GM12892 (cell line): ENCODE measurements at places on chromosomes 12 and 14.
A peak's percentile ranks its signal among the peaks of the same experiment; 100 is the strongest.

DNA sequence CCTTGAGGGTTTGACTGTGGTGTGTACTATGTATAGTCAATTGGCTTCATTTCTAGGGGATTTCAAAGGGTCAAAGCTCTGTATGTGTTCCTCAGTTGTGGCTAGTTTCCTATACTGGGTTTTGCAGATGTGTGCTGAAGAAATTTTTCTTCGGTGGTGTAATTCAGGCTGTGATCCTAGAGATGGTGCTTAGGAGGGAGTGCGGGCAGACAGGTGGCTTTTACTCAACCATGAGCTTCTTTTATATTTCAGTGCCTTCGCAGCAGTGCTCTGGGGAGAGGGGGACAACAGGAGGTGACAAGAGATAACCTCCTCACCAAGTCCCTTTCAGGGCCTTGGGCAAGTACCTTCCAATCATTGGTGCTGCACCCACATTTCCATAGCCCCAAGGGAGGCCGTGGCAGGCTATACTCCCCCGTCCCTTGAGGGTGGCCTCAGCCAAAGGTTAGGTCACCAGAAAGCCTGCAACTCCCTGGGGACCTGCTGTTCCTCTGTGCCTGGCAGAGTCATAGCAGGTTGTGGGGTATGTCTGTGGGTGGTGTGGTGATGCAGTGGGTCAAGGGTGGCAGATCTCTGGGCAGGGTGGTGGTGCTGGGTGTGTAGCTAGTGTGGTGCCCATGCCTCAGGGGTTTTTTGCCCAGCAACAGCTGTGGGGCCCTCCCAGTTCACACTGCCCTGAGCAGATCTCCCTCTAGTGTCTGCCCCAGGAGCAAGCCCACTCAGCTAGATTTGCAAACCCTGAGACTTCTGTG, 37.0 kb upstream of the TMX1 start:
- DNase-seq: no peak

GRCh38 chr14:38870296-38870836, 232.7 kb downstream of the SEC23A start:
- DNase-seq: no peak

DNA sequence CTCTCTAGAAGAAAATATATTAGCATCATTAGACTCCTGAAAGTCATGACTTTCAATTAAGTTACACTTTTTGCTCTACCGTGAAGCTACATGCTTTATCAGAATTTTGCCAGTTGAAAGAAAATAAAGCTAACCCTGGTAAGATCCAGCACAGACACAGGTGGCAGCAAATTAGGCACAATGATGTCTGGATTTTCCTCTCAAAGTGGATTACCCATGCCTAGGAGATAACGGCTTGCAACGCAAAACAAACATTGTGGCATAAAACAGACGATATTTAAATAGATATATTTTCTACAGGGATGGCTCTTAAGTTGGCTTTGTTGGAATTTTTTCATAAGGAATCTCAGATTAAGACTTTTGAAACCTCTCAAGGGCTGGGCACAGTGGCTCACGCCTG, 33.4 kb downstream of the BCAT1 start:
- no peak for DNase-seq

GRCh38 chr12:26940516-26941214, 2.4 kb downstream of the FGFR1OP2 start:
- DNase-seq: no peak

- no peak for DNase-seq
Measured at GRCh38 chr14:68606644-68607043, 186.2 kb downstream of the ZFP36L1 start.

DNA sequence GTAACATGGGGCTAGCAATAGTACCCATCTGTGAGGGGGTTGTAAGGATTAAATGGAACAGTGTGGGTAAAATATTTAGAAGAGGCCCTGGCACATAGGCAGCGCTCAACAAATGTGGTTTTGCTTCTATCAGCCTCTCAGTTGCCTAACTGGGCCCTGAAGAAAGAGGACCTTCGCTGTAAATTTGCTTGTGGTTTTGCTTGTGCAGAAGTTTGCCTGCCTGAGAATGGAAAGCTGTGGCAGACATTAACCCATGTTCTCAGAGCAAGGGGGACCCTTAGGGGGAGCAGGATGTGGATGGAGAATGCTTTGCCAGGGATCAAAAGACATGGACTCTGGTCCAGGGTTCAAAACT, 160.1 kb downstream of the BRMS1L start:
- DNase-seq: no peak

- DNase-seq: no peak
Measured at GRCh38 chr12:63888908-63889635, 44.6 kb downstream of the SRGAP1 start.

GRCh38 chr14:37140176-37140575, 32.2 kb downstream of the SLC25A21 start:
- no peak for DNase-seq

DNA sequence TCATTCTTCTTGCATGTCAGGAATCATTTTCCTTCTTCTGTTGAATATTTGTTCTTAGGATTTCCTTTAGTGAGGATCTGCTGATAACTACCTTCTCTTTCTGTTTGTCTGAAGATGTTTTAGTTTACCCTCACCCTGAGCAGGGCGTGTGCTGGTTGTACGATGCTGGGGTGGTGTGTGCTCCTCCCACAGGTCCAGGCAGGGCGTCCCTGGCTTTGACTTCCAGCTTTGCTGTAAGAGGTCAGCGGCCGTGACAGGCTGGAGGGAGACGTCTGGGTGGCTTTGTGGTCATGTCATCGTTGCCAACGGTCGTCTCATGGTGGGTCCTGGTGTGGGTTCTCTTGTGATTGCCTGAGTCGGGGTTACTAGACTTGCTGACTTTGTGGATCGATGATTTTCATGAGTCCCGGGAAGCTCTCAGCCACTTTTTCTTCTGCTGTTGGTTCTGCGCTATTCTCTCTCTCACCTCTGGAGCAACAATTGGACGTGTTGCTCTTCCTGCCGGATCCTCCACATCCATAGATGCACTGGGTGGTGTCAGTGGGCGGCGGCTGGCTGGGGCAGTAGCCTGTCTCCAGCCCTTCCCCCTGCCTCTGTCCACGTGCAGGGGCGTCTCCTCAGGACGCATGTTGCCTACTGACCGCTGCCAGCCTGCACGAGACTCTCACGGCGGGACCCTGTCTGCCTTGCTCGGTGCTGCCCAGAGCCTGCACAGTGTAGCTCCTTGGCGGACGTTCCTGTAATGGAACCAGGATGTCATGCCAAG, 8.4 kb downstream of the PACS2 start:
- DNase-seq: no peak

DNA sequence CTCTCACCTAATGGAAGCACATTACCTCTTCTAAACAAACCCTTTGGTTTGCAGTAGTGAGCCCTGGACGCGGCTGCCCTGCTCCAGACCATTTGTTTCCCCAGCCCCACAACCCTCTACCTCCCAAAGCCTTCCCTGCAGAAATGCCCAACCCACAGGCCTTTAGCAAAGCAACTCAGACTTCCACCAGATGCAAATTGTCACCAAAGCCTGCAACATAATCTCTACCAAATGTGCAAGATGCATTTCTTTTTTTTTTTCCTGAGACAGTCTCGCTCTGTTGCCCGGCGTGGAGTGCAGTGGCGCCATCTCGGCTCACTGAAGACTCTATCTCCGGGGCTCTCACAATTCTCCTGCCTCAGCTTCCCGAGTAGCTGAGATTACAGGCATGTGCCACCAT, 56.2 kb downstream of the VWF start:
- no peak for DNase-seq

GRCh38 chr12:108633081-108633533, 587 bp downstream of the SELPLG start:
- no peak for DNase-seq

DNA sequence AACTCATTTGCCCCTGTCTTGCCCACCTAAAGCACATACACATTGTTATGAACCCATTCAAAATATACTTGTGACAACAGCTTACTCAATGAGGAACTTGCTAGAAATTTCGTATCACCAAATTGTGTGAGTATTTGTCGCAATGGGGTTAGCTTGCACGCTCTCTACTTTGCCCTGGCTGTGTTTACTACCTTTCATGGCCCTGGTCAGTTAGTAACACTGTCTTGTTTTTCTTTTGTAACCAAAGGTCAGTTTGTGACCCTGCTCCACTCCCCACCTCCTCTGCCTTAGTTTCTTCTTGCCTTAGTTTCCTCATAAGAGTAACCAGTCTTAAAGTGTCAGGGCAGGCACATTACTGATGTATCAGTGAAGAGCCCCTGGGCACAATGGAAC, 205.8 kb upstream of the EEA1 start:
- DNase-seq: no peak

GRCh38 chr12:58961906-58962305, 41.6 kb upstream of the LRIG3 start:
- DNase-seq: no peak

DNA sequence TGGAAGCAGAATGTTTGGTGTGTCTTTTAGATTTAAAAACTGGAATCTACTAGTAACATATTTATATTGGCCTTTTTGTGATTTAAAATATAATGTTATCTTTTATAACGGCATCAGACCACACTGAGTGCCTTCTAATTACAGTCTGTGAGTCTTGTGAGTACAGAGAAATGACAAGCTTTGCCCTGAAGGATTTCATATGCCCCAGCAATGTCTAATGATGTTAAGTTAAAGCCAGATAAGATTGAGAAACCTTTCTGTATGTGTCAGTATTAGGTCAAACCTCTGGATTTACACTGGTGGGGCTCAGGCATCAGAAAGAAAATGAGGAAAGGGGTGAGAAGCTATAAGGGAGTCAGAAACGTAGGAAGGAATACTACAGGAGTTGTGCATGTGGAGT, 25.2 kb downstream of the PLEKHA5 start:
- DNase-seq: no peak

- DNase-seq: no peak
Measured at GRCh38 chr14:103576371-103577024, 13.7 kb downstream of the COA8 start.

DNA sequence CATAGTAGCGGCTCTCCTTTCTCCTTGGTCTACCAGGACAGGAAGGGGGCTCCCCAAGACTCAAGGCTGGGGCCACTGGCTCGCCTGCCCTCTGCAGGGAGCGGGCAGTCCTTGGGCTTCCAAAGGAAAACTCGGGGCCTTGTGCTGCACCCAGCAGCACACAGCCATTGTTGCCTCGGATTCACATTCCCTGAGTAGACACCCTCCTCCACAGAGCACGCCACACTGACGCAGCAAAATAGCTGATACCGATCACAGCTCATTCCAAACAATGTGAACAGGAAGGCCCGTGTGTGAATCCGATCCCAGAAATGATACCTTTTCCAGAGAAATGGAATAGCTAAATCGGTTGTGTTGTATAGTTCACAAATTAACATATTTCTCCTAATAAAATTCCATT, 65.1 kb upstream of the DYNC1H1 start:
- DNase-seq: no peak

GRCh38 chr12:32005496-32006125, 46.4 kb downstream of the RESF1 start:
- no peak for DNase-seq

DNA sequence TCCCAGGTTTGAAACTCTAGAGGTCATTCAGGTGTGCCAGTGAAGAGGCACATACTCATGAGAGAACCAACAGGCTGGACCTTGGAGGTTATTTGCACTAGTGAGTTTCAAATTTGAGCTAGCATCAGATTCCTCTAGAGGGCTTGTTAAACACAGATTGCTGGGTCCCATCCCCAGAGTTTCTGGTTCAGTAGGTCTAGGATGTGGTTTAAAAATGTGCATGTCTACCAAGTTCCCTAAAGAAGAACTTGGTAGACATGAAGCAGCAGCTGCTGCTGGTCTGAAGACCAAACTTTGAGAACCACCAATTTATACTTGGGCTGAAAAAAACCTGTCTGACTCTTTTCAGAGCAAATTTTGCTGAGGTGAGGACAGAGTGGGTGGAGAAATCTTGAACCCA, 61.7 kb downstream of the SUSD6 start:
- no peak for DNase-seq

- no peak for DNase-seq
Measured at GRCh38 chr14:96229315-96229714, 24.7 kb downstream of the BDKRB2 start.

DNA sequence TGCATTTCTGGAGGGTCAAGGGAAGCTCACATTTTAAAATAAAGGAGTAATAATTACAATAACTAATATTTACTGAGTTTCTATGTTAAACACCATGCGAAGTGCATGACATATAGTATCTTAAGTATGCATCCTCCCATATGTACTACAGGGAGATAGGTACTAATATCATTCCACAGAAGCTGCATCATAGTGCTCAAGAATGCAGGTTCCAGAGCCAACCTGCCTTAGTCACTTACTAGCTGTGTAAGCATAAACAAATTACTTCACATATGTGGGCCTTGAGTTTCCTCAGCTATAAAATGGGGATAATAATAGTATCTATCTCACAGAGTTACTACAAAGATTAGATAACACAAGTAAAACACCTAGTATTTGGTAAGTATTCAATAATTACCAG, 18.3 kb downstream of the ARMH4 start:
- no peak for DNase-seq

DNA sequence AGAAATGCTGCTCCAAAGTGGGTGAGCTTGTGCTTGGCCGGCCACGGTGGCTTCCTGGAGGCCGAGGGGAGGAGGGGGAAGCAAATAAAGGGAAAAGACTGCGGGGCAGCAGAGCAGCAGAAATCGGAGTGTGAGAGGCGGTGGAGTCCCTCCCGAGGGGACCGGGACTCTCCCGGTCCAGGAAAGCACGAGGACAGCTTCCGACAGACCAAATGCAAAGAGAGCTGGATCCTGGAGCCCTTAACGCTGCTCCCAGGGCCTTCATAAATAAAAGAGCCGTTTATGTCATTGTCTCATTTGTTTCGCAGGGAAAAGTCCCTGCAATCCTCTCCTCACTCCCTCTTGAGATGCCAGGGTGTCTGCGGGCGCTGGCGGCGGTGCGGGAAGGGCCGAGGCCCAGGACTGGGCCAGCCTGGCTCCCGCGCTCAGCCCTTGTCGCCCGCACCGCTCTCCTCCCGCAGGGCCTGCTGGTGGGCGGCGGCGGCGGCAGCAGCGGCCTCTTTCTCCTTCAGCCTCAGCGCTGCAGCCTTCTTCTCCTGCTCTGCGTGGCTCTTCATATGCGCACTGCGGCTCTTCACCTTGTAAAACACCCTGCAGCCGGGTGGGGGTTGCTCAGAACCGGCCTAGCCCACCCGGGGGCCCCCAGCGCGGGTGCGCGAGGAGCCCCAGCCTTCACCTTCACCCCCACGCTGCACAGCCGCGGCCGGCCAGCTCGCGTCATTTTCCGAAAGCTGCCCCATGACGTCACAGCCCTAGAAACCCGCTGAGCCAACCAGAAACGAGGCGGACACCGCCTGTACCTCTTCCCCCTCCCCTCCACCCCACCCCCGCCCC, 4.5 kb upstream of the PNMA1 start:
- no peak for DNase-seq

GRCh38 chr12:116172224-116172849, 105.2 kb downstream of the MED13L start:
- peak; percentile 5 for DNase-seq

GRCh38 chr12:84605983-84606382, 306.6 kb downstream of the SLC6A15 start:
- no peak for DNase-seq

DNA sequence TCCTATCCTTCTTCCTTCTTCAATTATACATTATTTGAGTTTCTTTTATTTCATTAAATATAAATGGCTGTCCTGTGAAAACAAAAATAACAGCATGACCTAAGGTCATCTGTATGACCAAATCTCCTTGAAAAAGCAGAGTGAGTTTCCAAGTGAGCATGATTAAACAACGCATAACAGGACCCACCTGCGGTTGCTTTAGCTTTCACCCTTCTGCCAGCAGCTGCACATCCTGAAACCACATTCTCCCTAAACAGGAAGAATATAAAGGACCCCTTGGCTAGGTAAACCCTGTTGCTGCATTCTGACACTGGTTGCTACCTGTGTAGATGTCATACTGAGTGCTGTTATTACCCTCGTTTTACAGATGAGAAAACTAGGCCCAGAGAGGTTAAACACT, 42.8 kb upstream of the CPM start:
- DNase-seq: no peak
